HS-5 (cell line): ENCODE measurements at places on chromosomes 6 and 20.

- no peak for DNase-seq
Measured at GRCh38 chr6:65999288-65999791, 292.3 kb upstream of the EYS start.

GRCh38 chr6:46517202-46517601 lies 26.0 kb upstream of the RCAN2 start:
- DNase-seq = no peak

DNA sequence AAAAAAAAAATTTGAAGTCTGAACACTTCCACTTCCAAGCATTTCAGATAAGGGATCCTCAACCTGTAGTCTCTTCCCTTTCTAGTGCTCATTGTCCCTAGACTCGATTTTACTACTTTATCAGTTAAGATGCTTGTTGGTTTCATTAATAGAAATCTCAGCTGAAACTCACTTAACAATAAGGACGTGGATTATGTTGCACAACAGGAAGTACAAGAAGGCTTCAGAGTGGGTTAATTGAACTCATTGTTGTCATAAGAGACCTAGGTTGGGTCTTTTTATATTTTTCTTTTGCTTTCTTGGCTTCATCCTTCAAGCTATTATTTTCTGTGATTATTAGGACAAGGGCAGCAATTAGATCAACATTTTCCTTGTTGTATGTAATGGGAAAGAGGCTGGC lies 175.2 kb downstream of the CDKAL1 start:
- DNase-seq = no peak

DNA sequence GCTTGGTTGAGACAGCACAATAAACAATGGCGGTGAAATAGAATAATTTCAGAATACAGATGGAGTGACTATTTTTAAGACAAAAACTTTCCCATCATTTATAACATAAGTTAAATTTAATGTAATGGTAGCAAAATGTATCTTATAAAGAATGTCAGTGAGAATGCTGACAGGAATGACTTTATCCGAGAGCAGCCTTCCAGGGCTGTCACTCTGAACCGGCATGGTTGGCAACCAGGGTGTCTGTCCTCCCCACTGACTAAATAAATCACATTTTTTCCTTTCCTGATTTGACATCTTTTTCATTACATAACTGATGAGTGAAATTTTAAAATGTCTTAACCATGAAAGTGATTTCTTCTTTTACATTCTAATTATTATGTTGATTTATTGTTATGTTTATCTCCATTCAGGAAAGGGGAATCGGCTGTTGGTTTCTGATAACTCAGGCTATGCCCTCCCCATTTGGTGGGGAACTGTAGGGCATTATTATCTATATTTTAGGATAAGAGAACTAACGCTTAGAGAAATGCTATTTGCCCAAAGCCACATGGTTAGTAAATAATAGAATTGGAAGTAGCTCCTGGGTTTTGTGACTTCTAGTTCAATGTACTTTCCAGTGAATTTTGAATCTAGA lies 109.2 kb upstream of the OGFRL1 start:
- DNase-seq = no peak

DNA sequence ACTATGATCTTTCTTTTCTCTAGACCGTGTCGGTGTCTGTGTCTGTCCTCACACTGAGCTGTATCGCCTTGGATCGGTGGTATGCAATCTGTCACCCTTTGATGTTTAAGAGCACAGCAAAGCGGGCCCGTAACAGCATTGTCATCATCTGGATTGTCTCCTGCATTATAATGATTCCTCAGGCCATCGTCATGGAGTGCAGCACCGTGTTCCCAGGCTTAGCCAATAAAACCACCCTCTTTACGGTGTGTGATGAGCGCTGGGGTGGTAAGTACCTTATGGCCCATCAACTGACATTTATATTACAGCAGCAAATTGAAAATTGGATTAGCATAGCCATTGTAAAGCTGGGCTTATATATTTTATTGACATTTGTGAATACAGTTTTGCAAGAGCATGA lies 72.2 kb upstream of the GFRAL start:
- no peak for DNase-seq

DNA sequence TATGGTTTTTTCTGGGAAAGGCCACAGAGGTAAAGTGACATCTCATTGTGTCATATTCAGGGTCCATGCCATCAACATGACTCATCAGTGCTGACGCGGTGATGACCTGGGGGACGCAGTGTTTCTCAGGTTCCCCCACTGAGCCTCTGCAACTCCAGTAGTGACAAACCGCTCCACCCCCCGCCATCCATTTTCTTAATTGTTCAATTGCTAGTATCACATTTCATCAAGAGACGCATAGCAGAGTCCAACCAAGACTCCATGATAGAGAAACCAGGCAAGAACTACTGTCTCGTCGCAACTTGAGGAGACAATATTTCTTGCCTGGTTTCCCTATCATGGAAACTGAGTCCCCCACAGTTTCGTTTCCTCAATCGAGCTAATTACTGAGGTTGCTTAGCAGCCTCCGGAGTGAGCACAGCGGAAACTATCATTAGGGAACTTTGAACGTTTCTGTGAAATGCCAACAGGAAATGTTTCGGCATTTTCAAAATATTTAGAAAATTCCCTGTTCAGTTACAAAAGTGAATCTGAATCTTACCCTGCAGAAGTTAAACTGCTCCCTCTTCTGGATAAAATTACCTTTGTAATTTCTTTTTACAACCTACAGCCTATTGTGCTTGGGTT lies 12.2 kb upstream of the SERPINB1 start:
- peak; percentile 88 for DNase-seq

GRCh38 chr20:60125513-60125912 lies 167.3 kb downstream of the CDH26 start:
- no peak for DNase-seq

DNA sequence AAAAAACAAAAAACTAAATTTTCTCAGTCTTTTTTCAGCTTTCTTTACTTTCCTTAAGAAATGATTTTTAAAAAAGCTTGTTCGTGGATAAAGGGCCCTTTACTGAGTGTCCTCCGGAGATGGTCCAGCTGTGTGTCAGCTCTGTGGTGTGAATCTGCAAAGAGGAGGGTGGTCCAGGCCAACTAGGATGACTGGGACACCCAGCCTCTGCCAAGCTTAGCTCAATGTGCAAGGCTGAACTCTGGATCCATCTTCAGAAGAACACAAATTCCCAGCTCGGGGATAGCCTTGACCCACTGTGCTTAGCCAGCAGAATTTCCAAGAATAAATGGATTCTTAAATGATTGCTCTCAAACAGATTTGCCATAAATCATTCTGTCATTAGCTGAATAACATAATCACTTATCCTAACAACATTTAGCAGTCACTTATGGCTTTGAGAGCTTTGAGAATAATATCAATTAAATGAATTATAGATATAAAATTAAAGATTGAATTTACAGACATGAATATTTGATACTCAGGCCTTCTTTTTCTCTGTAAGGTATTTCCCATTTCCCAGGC lies 14.2 kb upstream of the CALHM5 start:
- DNase-seq = no peak

GRCh38 chr6:31575952-31576685 lies 754 bp downstream of the TNF start:
- no peak for DNase-seq

- DNase-seq = no peak
Measured at GRCh38 chr20:13929836-13930235, 60.6 kb downstream of the SEL1L2 start.

- DNase-seq = no peak
Measured at GRCh38 chr6:26604026-26604425, 7.3 kb downstream of the ABT1 start.

DNA sequence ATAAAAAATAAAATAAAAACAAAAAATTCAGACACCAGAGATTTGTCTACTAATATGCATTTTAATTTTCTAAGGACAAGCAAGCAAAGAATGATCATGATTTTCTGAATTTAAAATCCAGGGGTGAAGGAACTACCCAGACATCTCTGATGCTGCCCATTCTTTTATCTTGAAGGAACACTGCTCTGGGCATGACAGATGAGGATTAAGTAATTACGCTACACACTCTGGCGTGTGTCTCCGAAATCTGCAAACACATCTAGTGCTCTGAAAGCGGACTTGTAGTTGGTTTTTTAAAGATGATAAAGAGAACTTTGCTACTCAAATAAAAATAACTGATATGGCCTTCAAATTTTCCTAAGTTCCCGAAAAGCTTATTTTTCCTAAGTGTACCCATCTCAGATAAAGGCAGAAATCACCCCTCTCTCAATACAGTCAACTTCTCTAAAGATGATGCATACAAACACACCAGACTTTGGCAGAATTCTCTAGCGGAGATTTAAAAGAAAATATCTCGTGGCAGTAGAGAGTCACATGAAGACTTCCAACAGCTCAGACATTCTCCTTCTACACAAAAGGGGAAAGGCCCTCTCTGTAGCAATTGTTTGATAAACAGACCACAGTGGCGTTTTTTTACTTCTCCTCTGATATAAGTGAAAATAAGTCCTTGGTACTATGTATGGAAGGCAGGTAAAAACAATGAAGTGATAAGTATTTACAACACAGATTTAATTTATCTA lies 133.8 kb downstream of the BACH2 start:
- DNase-seq = no peak

DNA sequence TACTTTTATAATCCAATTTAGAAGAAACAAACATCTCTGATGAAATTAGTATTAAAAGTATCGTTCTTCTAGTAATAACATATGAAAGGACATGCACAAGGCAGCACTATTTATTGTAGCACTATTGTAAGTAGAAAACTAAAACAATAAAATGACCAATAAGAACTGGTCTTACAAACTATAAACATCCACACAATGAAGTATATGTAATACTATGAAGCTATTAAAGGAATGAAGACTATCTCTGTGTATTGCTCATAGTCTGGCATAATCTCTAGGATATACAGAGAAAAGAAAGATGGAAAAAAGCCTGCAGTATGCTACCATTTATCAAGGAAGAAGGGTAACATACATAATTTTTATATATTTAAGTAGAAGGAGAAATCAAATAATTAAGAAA lies 16.7 kb downstream of the LCA5 start:
- DNase-seq = no peak

- no peak for DNase-seq
Measured at GRCh38 chr6:12174878-12175277, 115.3 kb upstream of the EDN1 start.

GRCh38 chr20:11234608-11235007 lies 560.8 kb upstream of the JAG1 start:
- no peak for DNase-seq

GRCh38 chr6:20301256-20301655 lies 89.0 kb upstream of the MBOAT1 start:
- no peak for DNase-seq

- no peak for DNase-seq
Measured at GRCh38 chr6:7042056-7042653, 65.6 kb upstream of the RREB1 start.

GRCh38 chr6:159376516-159377158 lies 207.4 kb downstream of the FNDC1 start:
- no peak for DNase-seq

GRCh38 chr20:41304002-41304401 lies 13.5 kb downstream of the ZHX3 start:
- DNase-seq = no peak

DNA sequence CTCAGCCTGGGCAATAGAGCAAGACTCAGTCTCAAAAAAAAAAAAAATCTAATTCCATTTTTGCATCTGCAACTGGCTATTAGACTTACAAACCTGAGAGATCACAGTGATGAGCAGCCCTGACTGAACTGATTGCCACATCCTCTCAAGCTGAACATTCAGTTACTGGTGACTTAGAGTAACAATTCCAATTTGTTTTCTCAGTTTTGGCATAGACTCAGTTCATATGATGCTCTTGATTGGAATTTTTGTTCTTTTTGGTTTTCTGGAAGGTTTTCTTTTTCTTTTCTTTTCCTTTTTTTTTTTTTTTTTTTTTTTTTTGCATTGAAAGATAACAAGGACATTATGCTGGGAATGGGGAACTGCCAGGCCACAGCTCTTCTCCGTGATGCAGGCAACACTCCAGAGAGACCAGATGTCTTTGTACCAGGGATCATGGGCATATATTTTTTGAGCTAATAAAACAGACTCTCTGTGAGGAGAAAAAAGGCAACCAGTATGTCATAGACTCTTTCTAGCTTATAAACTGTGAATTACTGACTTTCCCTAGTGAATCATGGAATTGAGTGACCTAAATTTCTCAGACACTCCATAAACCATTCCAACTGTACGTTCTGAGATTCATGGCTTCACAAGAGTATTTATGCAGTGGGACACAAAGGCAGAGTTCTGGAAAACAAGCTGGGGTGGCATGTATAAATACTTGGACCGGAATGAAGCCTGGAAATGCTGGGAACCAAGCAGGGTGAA lies 86.0 kb upstream of the SLC2A12 start:
- DNase-seq = no peak
